ENCODE measurements at places on chromosomes 7 and 10. TPM values are rescaled to one million over a fixed set of nuclear protein-coding genes. Genes with fewer than 3 reads are reported as not detected.
A peak's percentile ranks its signal among the peaks of the same experiment; 100 is the strongest.

DNA sequence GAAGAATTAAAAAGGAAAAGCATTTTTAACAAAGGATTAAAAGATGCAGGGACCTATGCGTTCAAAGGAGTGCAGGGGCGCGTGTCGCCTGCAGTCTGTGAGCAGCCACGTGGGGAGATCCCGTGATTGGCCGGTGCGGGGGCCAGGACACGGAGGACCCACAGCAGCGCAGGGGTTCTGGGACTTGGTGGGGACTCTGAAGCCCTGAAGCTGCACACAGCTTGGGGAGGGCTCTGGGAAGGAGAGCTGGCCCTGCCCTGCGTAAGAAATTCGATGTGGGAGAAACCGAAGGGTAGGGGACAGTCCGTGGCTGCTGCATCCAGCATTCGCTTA, 268.1 kb downstream of the KLF6 start:
- H3K4me1 ChIP-seq, result no peaks in the 10 kb centered on the region
- no peaks in the 10 kb centered on the region for H3K36me3 ChIP-seq
- no peak overlapping the region for H3K4me3 ChIP-seq
- H3K27ac ChIP-seq, result no peak overlapping the region

DNA sequence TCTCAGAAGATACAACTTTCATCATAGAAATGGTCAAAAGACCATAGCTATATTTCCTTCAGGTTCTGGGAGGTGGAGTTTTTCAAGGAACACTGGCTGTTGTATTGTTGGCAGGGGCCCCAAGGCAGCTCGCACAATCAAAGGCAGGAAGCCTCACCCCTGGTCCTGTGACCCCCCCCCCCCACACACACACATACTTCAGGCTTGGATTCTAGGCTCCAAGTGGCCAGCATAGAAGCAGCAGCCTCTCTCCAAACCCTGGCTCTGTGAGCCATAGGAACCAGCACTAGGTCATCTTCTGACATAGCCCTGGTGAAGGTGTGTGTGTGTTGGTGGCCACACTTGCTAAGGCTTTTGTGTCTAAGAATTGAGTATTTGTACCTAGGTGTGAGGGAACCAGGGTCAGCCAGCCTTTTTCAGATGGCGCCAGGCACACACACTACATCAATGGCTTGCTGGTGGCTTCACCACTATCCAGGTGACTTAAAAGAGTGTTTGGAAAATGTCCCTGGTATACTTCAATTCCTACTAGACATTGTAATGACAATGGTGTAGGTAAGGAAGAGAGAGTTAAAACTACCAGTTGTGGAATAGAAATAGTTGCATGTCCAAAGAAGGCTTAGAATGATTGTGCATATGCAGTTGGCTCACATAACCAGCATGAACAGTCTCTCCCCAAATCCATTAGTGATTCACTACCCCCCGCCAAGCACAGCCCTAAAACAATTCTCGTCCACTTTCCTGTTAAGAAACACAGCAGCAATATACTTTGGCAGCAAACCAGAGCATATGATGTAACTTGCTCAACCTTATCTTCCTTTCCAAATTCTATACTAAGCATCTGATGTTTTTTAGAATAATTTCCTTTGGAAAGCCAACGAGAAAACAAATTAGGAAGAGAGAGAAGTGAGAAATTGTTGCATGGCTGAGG, 91.3 kb downstream of the AVL9 start:
- peak; percentile 94 for DNase-seq
- H3K27ac ChIP-seq, result peak overlapping the region; percentile 89
- H3K4me3 ChIP-seq, result peak overlapping the region; percentile 10

Gene PTER
- 2.5 TPM for total RNA-seq

DNA sequence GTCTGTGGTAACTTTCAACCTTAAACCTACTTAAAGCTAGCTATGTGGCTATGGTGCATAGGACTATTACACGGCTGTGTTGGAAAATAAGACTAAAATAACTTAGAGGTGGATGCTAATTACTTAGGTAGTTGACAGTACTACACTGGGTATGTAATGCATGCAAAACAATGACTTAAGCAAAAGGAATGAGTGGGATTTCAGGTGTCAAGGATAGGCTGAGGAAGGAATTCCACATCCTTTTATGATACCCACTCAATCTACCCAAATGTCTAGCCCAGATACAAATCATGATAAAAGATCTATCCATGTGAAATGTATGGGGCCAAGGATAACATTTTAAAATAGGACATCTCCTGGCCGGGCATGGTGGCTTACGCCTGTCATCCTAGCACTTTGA, 13.9 kb downstream of the CDNF start:
- H3K27ac ChIP-seq, result no peak overlapping the region
- no peak overlapping the region for H3K4me3 ChIP-seq
- H3K36me3 ChIP-seq, result no peaks in the 10 kb centered on the region
- no peak for DNase-seq

DNA sequence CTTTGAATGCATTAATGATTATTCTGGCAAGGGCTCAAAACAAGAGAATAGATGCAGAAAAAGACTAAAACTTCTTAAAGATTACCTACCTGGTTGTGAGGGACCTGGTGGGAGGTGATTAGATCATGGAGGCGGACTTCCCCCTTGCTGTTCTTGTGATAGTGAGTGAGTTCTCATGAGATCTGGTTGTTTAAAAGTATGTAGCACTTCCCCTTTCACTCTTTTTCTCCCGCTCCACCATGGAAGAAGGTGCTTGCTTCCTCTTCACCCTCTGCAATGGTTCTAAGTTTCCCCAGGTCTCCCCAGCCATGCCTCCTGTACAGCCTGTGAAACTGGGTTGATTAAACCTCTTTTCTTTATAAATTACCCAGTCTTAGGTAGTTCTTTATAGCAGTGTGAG, 226.6 kb downstream of the ARHGAP12 start:
- no peak overlapping the region for H3K27ac ChIP-seq
- H3K4me1 ChIP-seq, result peaks cover 34% of the 10 kb centered on the region
- no peak for DNase-seq
- no peaks in the 10 kb centered on the region for H3K27me3 ChIP-seq
- no peaks in the 10 kb centered on the region for H3K36me3 ChIP-seq
- H3K4me3 ChIP-seq, result no peak overlapping the region

DNA sequence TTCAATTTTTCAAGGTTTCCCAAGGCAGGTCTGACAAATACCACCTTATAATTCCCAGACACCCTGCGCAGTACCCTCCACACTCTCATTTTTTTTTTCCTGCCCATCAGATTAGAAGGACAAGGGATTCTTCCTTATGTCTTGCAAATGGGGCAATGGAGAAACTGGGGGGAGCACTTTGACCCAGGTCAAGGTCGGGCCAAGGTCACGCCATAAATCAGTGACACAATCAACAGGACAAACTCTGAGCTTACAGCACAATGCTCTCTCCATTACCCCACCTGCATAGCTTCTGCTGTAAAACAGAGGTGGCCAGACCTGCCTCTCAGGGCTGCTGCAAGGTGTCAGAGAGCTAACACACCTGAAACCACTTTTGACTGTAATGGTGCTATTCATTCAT, 254.4 kb upstream of the ZMIZ1 start:
- H3K27me3 ChIP-seq, result peaks cover 25% of the 10 kb centered on the region
- H3K4me3 ChIP-seq, result no peak overlapping the region
- no peaks in the 10 kb centered on the region for H3K4me1 ChIP-seq
- no peaks in the 10 kb centered on the region for H3K36me3 ChIP-seq
- no peak for DNase-seq

GRCh38 chr7:158450476-158451124, 137.0 kb downstream of the PTPRN2 start:
- no peaks in the 10 kb centered on the region for H3K27me3 ChIP-seq
- H3K4me1 ChIP-seq, result no peaks in the 10 kb centered on the region
- H3K27ac ChIP-seq, result no peak overlapping the region
- no peak overlapping the region for H3K4me3 ChIP-seq
- H3K36me3 ChIP-seq, result no peaks in the 10 kb centered on the region
- DNase-seq, result no peak

Gene MTURN
- 8.4 TPM for total RNA-seq

GRCh38 chr10:30894221-30894620, 137.4 kb downstream of the ZNF438 start:
- no peak overlapping the region for H3K4me3 ChIP-seq
- DNase-seq, result no peak
- no peaks in the 10 kb centered on the region for H3K27me3 ChIP-seq
- no peak overlapping the region for H3K27ac ChIP-seq
- H3K36me3 ChIP-seq, result no peaks in the 10 kb centered on the region

- peak overlapping the region; percentile 74 for H3K27ac ChIP-seq
- peaks cover 17% of the 10 kb centered on the region for H3K4me1 ChIP-seq
- DNase-seq, result no peak
- H3K27me3 ChIP-seq, result no peaks in the 10 kb centered on the region
Measured at GRCh38 chr7:76316984-76317781, 14.7 kb downstream of the HSPB1 start.

Gene RHOBTB1
- total RNA-seq, result 46.5 TPM

- no peak overlapping the region for H3K4me3 ChIP-seq
- DNase-seq, result no peak
- H3K4me1 ChIP-seq, result peaks cover 42% of the 10 kb centered on the region
- H3K36me3 ChIP-seq, result no peaks in the 10 kb centered on the region
- no peaks in the 10 kb centered on the region for H3K27me3 ChIP-seq
Measured at GRCh38 chr10:21403256-21404015, 122.0 kb downstream of the SKIDA1 start.

DNA sequence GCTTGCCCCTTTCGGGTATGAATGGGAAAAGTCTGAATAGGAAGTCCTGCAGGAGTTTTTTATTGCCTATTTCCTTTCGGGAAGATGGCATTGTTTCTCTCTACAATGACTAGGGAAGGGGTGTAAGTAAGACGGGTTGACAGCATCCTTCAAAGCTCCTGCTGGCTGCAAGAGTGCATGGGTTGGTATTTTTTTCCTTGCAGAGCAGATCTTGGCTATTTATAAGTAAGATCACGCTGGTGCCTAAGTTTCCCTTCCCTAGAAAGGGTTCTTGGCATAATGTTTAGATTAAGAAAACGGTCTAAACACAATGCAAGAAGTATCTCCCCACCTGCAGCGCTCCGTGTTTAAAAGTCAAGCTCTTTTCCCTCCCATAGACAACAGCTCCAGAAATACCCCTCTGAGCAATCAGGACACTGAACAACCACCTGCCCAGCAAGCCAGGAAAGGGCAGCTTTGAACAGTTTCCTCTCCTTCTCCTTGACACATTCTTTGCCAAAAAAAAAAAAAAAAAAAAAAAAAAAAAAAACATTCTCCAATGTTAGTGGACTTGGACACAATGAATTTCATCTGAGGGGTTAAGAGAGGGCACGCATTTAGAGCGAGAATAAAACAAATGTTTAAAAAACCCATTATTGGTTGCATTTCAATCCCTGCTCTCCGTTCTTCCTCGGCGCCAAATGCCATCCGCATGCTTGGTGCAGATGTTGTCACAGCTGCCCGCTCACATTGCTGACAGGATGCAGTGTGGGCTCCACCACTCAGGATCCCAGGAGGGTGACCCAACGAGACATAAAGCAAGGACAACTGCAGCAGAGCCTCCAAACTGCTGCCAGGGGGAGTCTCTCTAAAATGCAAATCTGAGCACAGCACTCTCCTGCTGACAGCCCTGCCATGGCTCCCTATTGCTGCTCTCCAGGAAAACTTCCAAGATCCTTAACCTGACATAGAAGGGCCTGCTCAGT, 427.4 kb upstream of the MGMT start:
- no peaks in the 10 kb centered on the region for H3K4me1 ChIP-seq
- DNase-seq, result no peak
- H3K4me3 ChIP-seq, result no peak overlapping the region
- no peaks in the 10 kb centered on the region for H3K36me3 ChIP-seq
- H3K27me3 ChIP-seq, result no peaks in the 10 kb centered on the region

Gene SUGCT
- total RNA-seq, result 17.9 TPM

Gene TIMM23
- total RNA-seq, result 93.2 TPM

Gene UCN3
- total RNA-seq, result not detected

GRCh38 chr10:123093489-123093888, 42.3 kb upstream of the HMX3 start:
- H3K27ac ChIP-seq, result no peak overlapping the region
- no peaks in the 10 kb centered on the region for H3K27me3 ChIP-seq
- H3K36me3 ChIP-seq, result no peaks in the 10 kb centered on the region
- DNase-seq, result no peak

- peaks cover 3% of the 10 kb centered on the region for H3K4me1 ChIP-seq
- no peak overlapping the region for H3K4me3 ChIP-seq
- no peaks in the 10 kb centered on the region for H3K27me3 ChIP-seq
Measured at GRCh38 chr7:71419546-71420337, 287.8 kb downstream of the GALNT17 start.

DNA sequence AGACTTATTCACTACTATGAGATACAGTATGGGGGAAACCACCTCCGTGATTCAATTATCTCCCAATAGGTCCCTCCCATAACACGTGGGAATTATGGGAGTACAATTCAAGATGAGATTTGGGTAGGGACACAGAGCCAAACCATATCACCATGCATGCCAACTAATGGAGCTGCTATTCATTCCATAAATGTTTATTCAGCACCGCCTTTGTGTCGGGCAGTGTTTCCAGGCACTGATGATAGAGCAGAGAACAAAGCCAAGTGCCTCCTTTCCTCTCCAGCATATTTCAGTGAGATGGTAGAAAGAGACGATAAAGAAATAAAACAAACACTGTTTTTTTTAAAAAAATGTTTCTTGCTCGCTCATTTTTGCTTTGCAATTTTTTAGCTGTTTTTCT, 295.9 kb upstream of the FOXK1 start:
- DNase-seq, result no peak
- no peak overlapping the region for H3K27ac ChIP-seq
- H3K4me1 ChIP-seq, result no peaks in the 10 kb centered on the region

DNA sequence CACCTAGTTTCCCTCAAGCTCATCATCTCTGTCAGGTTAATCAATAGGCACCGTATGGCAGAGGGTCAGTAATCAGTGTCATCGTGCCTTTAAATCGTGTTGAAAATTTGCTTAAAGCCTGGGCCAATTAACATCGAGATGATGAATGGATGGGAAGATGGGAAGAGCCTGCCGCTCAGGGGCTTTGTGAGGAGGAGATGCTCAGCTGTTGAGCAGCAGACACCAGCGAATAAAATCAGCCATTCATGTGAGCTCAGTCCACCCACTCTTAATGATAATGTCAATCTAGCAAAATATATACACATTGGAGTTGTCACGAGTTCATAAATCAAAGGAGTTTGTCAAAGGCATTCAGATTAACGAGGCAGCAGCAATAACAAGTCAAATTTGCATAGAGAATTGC, 97.7 kb downstream of the BTRC start:
- no peak overlapping the region for H3K27ac ChIP-seq
- no peaks in the 10 kb centered on the region for H3K27me3 ChIP-seq
- DNase-seq, result no peak
- no peaks in the 10 kb centered on the region for H3K4me1 ChIP-seq
